NCI-H1105 (cell line): ENCODE measurements at places on chromosomes 7 and 10.

- DNase-seq: no peak
Measured at GRCh38 chr10:3412071-3412582, 239.5 kb upstream of the PITRM1 start.

GRCh38 chr10:96456296-96456840 is 57.4 kb downstream of the TLL2 start:
- DNase-seq: no peak

DNA sequence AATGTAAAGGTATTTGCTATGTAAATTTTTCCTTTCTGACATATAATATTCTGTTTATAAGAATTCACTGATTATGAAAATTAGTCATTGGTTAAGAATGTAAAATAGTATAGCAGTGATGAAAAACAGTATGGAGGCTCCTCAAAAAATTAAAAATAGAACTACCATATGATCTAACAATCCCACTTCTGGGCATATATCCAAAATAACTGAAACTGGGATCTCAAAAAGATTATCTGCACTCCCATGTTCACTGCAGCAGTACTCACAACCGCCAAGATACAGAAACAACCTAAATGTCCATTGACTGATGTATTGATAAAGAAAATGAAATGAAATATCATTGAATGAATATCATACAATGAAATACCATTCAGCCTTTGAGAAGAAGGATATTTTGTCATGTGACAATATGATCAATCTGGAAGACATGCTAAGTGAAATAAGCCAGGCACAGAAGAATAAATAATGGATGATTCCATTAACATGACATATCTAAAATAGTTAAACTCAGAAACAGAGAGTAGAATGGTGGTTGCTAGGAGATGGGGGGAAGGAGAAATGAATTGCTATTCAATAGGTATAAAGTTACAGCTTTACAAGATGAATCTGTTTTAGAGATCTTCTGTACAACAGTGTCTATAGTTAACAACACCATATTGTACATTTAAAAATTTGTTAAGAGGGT is 14.0 kb downstream of the C10orf88 start:
- DNase-seq: no peak

- DNase-seq: peak; percentile 97
Measured at GRCh38 chr7:138002096-138002827, 376 bp upstream of the CREB3L2 start.

DNA sequence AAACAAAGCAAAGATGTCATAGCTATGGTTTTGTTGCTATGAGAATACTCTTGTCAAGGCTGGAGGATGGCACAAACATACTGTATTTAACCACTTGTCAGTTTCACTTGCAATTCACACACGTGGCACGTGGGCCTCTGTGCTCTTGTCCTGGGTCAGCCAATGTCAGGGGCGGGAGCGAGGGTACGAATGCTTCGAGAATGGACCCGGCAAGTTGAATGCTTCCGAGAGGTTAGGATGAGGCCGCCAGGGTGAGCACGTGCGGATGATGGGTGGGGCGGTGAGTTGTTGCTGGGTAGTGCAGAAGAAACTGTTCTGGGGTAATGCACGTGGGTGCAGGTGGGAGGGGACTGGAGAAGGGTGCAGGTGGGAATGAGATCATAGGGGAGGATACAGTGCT is 10.4 kb upstream of the OCM2 start:
- no peak for DNase-seq

DNA sequence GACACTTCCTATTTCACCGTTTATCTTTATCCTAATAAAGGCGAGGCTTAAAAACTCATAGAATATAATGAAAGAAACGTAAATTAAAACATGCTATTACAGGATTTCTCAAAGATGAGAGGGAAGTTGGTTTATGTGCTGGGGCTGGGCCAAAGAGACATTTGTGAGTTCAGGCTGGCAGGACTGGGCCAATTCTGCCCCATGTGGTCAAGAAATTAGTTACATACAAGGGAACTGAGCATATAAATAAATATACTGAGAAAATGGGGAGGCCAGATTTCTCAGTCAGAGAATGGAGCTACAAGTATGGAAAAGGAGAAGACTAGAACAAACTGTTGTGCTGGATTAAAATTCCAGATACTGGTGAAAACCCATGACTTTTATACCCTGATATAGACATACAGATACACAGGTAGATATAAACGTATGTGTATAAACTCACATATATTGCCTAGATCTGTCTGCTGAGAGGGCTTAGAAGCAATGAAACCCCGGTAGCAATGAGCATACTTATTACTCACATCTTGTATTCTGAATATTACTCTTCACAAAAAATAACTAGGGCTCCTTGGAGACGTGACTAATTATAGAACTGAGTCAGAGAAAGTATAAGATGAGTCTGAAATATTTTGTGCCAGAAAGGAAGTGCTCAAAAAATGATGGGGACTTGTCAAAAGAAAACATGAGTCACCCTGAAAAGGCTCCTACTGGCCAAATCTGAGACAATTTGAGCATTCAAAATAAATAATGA is 155.7 kb upstream of the FGFR2 start:
- DNase-seq: no peak

GRCh38 chr7:140404565-140405065 is 757 bp downstream of the RAB19 start:
- peak; percentile 17 for DNase-seq

DNA sequence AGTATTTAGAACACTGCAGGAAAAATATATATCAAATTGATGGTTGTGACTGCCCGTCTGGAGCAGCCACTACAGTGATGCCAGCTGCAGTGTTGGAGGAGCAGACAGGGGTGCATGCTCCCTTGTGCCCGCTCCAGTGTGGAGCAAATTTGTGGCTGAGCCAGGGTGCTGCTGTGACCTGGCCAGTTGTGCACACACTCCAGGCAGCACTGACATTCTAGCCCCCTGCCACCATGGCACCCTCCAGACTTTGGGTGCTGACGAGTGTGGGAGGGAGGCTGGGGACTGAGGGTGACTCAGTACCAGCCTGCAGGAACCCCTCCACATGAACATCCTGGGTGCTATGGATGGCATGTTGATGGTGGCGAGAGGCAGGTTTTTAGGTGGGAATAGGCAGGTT is 160.0 kb upstream of the PCDH15 start:
- DNase-seq: no peak

DNA sequence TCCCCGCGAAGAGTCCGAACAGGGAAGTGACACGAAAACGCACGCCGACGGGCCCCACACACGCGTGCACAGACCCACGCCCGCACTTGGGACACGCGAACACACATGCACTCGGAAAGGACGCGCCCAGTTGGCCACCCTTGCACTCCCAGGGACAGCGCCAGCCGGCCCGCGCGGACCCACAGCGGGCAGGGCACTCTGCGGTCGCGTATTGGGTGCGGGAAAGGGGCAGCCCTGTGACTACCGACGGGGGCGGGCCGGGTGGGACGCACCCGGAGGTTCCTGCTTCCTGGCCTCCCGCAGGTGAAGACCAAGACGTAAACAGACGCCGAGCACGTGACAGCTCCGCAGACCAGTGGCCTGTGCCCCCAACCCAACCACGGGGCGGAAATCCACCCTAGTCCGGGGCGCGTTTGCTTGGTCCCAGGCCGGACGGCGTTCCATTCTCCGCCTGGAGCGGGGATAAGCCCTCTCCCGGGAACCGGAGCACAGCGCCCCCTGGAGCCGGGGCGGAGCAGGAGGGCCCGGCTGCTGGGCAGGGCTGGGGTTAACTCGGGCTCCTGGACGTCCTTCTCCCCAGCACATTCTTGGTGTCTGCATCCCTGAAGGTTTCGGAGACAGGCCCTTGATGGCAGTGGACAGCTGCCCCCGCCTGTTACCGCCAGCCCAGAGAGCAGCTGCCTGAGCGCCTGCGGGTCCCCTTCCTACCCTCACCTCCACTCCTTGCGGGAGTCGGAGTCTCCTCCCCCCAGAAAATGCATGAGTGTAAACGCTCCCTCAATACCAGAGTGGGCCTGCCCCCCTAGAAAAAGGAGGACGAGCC is 2.0 kb upstream of the LZTS2 start:
- no peak for DNase-seq

GRCh38 chr10:85491652-85492051 is 874.9 kb downstream of the GRID1 start:
- DNase-seq: no peak

DNA sequence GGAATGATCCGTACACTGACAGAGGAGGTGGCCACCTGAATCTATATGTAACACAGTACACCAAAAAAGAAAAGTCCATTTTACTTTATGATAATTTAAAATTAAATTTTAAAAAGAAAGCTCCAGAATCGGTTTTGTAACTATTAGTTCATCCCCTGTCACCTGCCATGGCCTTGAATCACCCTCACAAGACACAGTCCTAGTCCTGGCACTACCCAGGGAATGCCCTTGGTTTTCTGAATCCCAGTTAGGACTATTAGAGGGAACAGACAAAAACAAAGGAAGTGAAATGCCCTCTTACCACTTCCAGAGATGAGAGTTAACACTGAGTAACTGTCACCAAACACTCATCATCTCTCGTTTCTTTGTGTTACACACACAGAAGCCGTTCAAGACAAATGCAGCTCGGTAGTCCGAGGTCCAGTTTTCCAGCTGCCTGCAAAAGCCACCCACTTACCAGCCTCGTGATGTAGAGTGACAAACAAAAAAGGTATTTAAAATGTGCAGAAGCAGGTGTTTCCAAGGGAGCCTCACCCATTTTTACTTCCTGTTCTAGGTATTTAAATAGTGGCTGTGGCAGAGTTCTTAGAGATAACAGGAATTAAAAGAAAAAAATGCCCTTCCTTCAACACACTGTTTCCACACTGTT is 6.1 kb downstream of the PTPRN2 start:
- DNase-seq: peak; percentile 46
